ENCODE measurements at places on chromosomes 6 and 20. TPM values are rescaled to one million over a fixed set of nuclear protein-coding genes. Genes with fewer than 3 reads are reported as not detected.

Gene LHFPL5
- total RNA-seq = not detected

Gene OXT
- not detected for total RNA-seq

DNA sequence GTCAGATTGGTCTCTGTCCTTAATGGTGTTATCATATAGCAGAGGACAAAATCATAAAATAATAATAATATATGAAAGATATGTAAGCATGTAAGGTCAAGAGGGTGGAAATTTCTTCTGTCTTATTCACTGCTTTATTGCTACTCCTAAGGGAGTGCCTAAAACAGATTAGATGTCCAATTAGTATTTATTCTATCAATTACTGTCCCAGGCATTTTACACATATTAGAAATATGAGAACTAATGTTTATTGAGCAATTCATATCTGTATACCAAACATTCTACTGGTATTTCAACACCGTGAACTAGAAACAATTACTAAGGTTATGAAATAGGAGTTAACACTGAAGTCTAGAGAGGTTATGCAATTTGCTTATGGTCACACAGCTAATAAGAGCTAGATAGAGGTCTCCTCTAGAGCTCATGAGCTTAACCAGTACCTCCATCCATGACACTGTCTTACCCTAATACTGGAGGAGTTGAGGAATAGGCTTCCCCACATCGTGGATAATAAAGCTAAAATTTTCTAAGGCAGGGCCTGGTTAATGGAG lies 302.3 kb downstream of the PLCB1 start:
- peaks cover 50% of the 10 kb centered on the region for H3K4me1 ChIP-seq
- H3K4me3 ChIP-seq = no peak overlapping the region
- peak overlapping the region; percentile 37 for H3K27ac ChIP-seq
- H3K36me3 ChIP-seq = no peaks in the 10 kb centered on the region

DNA sequence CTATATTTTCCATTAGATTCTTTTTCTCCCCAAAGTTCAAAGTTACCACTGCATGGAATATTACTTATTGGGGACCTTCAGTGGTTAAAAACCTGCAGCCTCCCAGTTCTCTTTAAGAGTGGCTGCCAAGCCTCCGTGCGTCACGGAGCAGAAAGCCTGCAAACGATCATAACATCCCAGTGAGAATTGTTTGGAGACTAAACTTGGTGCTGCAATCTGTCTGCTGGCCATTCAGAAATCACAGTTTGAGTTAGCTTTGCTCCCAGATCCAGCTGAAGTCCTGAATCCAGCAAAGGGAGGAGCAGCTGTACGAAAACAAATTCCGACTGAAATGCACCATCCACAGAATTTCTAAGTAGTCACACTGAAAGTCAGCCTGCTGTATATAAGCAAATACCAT lies 213.5 kb upstream of the PDE10A start:
- H3K4me3 ChIP-seq = no peak overlapping the region
- DNase-seq = no peak
- no peak overlapping the region for H3K27ac ChIP-seq
- H3K4me1 ChIP-seq = no peaks in the 10 kb centered on the region
- no peaks in the 10 kb centered on the region for H3K36me3 ChIP-seq
- peaks cover 3% of the 10 kb centered on the region for H3K27me3 ChIP-seq

DNA sequence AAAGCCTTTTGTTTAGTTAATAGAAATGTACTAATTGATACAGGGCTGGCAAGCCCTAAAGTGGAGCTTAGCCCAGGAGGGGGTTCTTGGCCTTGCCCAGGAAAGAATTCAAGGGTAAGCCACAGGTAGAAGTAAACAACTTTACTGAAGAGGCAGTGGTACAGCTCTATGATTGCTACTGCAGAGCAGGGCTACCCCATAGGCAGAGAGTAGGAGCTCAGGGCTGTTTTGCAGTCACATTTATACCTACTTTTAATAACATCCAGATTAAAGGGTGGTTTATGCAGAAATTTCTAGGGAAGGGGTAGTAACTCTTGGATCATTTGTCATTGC lies 680.4 kb upstream of the GJE1 start:
- no peaks in the 10 kb centered on the region for H3K27me3 ChIP-seq
- H3K27ac ChIP-seq = no peak overlapping the region

DNA sequence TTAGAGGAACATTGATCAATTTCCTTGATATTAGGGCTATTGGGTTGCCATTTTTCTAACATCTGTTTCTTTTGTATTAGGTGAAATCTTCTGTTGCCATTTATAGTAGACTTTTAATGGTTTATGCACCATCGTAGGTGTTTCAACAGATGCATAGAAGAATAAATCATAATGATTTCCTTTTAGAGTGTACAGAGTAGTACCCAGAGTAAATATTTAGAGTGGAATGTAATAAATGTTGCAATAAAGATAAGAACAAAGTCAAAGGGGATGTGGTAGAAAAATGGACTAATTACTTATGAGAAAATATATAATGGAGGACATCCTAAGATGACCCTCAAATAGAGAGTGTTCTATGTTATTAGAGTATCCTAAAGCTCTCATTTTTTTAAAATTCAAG lies 643.0 kb upstream of the CITED2 start:
- no peak overlapping the region for H3K27ac ChIP-seq
- no peaks in the 10 kb centered on the region for H3K27me3 ChIP-seq
- H3K36me3 ChIP-seq = no peaks in the 10 kb centered on the region
- no peak overlapping the region for H3K4me3 ChIP-seq
- DNase-seq = no peak
